Stimulated activated CD4-positive, alpha-beta T cell treated with anti-CD3 and anti-CD28 coated beads, TNF-alpha, amount 100 ng/mL, for 1 hour (primary cell): ENCODE measurements at places on chromosomes 2 and 18.

DNA sequence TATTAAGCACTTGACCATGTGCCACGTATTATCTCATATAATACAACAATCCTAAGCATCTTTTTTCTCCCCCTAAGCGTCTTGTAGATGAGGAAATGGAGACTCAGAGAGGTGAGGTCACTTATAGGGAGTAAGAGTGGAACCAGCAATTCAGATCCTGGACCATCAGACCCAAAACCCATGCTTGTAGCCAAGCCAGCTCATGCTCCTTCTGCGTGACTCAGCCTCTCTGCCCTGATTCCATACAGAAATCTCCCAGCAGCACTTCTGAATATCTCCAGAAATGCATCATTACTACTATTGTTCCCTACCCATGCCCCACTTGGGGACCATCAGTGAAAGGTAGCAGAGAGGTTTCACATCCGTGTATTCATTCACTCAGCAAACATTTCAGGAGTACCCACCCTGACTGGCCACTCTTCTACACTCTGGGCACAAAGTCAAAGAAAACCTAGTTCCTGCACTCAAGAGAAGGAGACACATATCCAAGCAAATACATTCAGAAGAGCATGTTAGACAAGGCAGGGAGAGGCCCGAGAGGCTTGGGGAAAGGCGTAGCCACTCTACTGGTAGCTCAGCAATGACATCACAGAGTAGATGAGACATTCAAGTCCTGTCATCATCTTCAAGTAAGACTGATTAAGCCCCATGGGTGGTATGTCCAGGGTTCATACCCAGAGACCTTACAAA is 141.9 kb downstream of the MTCL1 start:
- no peak for DNase-seq

- no peak for DNase-seq
Measured at GRCh38 chr2:157259960-157260359, 2.5 kb downstream of the GALNT5 start.

DNA sequence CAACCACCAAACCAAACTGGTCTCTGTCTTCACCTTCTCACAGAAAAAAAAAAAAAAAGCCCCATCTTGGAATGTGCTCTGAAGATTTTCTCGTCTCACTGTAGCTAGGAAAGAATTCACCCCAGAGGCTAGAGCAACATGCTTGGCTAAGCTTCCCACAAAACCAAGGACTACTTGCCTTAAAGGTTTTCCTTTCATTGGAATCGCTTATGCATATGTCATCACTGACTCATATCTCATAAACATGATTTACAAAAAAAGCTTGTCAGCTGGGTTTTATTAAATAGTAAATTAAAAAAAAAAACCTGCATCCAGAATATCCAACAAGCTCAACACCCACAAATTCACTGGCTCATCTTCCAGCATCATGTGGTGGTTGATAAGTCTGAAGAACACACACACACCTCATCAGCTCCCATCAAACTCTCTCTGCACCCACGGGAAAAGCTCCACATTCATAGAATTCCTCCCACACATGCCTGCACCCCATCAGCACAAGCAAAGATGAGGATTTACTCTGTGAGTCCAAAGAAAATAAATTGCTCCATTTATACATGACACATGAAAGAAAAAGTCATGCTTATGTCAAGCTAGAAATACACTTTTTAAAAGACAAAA is 182.0 kb upstream of the TRIB2 start:
- no peak for DNase-seq

DNA sequence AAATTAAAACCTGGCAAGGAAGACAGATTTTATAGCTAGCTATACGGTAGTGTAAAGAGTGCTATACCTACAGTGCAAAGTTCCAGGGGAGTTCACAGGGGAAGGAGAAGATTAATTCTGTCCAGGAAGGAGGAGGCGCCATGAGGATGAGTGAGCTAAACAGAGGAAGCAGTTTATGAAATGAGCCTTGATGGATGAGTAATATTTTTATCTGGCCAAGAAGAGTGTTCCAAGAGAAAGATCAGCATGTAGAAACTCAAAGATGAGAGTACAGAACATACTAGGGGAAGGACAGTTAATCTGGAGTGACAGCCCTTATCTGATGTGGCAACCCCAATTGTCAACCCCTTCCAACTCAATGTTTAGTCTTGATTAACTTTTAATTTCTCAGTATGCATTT is 54.8 kb downstream of the CDH20 start:
- DNase-seq: no peak

DNA sequence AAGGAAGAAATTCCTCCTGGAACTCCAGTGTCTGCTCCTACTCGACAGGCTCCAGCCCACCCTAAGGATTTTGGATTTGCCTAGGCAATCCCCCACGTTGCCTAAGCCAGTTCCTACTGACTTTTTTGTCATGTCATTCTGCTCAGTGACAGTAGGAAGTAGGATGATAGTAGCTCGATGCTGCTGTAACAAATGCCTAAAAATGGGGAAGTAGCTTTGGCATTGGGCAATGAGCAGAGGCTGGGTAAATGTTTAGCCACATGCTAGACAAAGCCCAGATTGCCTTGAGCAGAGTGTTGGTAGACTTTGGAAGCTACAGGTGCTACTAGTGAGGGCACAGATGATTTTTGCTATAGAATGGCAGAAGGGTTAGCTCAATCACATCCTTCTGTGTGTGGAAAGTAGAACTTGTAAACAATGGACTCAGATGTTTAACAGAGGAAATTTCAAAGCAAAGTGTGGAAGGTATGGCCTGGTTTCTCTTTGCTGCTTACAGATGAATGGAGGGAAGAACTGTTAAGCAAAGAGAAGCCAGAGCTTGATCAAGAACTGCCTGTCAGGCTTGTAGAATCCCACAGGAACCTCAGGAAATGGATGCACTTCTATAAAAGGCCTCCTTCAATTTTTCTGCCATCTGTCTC is 154.8 kb downstream of the RNF144A start:
- DNase-seq: no peak

DNA sequence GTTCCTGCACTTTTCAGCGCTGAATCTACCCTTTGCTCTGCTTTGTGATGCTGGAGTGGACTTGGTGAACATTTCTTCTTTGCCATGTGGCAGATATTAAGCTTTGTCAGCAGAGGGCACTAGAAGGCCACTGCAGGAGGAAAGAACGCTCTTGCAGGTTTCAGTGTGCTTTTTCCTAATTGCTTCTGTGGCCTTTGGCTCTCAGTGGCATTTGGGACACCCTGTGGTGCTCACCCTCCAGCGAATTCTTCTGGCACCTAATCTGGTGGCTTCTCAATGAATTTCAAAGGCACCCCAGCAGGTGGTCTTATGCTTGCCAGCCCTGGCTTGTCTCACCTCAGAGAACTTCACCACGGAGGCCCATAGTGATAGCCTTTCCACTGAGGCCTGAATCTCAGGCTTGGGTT is 146.7 kb downstream of the MYO3B start:
- DNase-seq: no peak

DNA sequence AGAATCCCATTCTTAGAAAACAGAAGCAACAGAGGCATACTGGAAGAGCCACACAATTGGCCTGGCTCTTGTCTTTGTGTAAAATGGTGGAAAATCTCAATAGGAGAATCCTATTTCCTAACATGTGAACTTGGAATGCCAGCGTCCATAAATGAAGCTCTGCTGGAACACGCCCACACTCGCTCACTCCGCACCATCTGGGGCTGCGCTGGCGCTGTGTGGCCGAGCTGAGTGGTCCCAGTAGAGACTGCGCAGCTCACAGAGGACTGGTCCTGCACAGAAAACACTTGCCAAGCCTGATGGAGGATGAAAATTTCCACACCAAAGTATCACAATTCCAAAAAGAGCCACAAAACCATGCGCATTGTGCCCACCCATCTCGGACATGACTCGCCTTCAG is 56.2 kb downstream of the PXDN start:
- no peak for DNase-seq

GRCh38 chr2:203846490-203847105 is 21.0 kb upstream of the CTLA4 start:
- DNase-seq: no peak

GRCh38 chr18:55570966-55571365 is 17.0 kb downstream of the TCF4 start:
- DNase-seq: no peak

DNA sequence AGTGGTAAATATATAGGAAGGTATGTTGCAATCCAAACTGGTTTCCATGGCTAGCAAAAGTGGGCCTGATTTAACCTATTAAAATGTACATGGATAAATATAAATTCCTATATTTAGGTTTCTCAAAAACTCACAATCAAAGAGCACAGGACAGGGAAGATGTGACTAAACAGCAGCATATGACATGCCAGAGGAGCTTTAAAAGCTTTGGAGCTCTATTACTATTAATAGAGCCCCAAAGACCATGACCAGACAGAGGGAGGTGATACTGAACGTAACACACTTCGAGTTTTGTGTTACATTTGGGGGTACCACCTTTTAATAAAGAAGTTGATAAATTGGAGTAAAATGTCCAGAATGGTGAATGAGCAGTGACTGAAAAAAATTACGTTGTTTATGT is 179.5 kb upstream of the SLC14A2 start:
- DNase-seq: no peak

- DNase-seq: no peak
Measured at GRCh38 chr2:56217106-56217505, 33.3 kb downstream of the CCDC85A start.

- no peak for DNase-seq
Measured at GRCh38 chr18:51128533-51128932, 68.9 kb downstream of the MEX3C start.

DNA sequence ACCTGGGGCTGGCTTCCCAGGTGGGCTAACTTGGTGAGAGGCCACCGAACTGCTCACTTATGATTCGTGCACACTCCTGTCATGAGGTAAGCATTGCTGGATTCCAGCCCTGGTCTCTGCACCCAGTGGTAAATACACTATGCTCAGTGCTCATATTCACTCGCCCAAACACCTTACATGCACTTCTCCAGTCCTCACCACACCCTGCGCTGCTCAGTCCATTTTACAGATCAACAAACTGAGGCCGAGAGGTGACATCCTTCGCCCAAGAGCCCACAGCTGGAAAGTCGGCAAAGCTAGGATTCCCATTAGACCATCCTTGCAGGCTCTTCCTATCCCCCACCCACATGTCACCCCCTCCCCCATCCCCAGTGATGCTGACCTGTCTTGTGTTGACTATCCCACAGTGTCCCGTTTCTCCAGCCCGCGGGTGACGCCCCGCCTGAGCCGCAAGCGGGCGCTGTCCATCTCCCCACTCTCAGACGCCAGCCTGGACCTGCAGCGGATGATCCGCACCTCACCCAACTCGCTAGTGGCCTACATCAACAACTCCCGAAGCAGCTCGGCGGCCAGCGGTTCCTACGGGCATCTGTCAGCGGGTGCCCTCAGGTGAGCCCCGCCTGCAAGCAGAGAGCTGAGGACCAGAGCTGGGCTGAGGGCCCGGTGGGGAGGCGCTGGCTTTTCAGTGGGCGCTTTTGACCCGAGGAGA is 232.8 kb downstream of the GLI2 start:
- no peak for DNase-seq

DNA sequence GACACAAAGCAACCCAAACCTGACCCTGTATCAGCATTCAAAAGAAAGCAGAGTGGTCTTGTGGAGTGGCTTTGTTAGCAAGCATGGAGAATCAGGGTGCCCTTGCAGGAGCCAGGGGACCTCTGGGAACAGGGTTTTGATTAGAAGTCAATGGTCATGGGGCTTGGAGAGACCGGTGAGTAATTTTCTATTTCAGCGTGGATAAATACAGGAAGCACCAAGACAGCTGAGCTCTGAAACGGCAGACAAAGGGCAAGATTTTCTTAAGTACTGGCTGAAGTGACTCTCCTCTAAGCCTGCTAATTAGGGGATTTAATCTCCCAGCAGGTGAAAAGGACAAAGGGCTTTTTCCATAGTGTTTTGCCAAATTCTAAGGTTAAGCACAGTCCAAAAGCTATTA is 78.0 kb upstream of the GAREM1 start:
- DNase-seq: no peak

DNA sequence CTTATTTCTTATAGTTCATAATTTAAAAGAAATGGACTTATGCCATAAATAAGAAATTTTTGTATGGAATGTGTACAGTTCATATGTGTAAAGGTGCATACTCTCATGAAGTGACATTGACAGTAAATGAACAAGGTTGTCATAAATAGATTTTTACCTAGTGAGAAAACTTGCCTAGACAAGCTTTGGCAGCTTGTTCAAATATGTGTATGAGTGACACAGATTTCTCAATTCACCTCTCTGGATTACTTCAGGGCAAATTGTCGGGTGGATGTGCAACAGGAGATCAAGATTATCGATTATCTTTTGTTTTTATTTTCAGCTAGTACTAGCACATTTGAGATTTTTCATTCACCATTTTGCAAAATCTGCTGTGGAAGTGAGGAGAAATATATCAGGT is 758.1 kb upstream of the ACVR2A start:
- DNase-seq: no peak

DNA sequence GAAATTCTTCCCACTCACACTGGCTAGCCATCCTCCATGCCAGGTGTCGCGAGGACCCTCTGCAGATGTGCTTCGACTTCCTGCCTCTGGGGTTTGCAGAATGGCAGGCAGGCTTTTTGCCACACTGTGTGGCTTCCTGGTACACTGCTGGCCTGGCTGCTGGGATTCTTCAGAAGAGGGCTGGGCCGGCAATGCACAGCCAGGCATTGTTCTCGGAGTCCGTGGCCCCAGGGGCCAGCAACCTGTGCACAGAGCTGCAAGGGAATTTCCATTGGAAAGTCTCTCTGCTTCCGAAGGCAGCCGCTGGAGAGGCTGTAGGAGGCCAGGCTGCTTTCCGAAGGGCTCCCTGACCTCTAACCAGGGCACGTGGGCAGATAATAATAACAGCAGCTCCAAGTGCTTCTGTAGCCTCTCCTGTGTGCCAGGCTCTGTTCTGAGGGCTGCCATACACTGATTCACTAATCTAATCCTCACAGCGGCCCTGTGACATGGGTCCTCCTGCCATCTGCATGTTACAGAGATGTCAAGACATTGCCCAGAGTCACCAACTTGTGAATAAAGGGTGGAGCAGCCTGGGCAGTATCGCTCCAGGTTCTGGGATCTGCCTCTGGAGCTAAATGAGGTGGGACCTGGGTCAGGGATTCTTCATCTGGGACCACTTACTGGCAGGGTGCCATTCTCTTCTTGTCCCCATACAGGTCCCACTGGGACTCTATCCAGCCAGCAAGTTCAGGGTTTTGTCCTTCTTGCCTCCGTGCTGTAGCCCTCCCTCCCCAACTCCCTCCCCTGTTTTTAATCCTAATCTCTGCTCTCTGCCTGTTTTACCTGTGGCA is 5.0 kb downstream of the LDLRAD4 start:
- DNase-seq: no peak

- no peak for DNase-seq
Measured at GRCh38 chr18:59802031-59802430, 97.8 kb upstream of the PMAIP1 start.

GRCh38 chr2:238694136-238694755 is 153.6 kb upstream of the TWIST2 start:
- DNase-seq: no peak

DNA sequence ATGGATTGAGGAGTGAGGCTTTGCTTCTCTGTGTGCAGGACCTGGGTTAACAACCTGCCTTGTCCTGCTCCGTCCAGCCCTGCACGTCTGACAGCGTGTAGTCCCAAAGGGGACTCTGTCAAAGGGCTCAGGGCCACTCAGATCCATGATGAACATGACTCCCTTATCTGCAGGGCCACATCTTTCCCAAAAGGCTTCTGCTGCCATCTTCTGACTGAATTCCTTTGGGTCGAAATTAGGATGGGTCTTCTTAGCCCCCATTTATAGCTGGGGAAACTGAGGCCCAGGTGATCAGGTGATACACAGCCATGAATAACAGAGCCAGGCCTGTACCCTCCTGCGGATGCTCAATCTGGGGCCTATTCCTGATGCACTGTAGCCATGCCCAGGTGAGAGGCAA is 109.2 kb downstream of the CELF4 start:
- no peak for DNase-seq

- DNase-seq: no peak
Measured at GRCh38 chr18:75478996-75479880, 51.7 kb upstream of the SMIM21 start.
